Bronchial epithelial cell (primary cell): ENCODE measurements at places on chromosomes 3 and 15. TPM values are rescaled to one million over a fixed set of nuclear protein-coding genes. Genes with fewer than 3 reads are reported as not detected.

PLS1 gene
- 17.1 and 26.0 TPM in 2 replicates for total RNA-seq

ADPRH gene
- 0.53 and 2.7 TPM in 2 replicates for total RNA-seq

SPTBN5 gene
- 0.51 and 0.53 TPM in 2 replicates for total RNA-seq

ASB14 gene
- not detected in 2 replicates for total RNA-seq

GOLGA6L4 gene
- 0.53 and 1.3 TPM in 2 replicates for total RNA-seq
